Activated CD4-positive, alpha-beta T cell treated with anti-CD3 and anti-CD28 coated beads, Interleukin-2, amount 50 U/mL, for 4 hours (primary cell): ENCODE measurements at places on chromosomes 2 and 18.

DNA sequence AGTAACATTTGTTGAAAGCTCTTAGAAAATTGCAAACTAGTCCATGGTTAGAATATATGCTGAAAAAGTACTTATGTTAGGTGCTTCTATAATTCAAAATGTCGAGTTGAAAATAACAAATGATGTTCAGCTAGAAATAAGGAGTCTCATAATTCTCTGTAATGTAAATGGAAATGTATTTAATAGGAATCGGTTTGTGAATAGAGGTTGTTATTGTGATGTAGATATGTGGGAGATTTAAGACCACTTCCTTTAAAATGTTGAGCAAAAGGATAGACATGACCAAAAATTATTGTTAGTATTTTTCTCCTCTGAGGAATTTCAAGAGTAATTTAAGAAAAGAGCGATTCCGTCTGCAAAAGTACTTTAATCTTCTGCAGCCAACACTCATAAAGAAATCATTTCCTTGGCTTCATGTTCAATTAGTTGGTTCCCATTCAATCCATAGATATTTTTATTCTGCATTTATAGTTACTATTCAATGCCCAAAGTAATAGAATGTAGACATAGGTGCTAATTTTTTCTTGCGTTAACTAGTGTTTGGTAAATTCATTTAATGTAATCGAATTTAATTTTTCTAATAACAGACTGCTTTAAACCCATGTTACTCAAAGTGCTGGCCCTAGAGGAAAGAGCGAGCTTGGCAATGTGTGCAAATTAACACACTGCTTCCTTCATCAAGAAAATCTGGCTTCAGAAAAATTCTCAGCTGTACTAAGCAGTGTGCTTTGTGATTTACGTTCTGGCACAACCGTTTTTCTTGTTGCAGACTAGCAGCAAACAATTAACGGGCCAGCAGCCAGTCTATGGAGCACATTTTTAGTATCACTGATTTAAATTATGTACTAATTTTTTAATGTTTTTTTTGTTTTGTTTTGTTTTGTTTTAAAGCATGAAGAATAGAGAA lies 32.2 kb downstream of the FN1 start:
- no peak for DNase-seq

- no peak for DNase-seq
These were observed 213.0 kb downstream of the GLI2 start for GRCh38 chr2:120948662-120949011.

GRCh38 chr2:22359071-22359672 lies 1025.8 kb upstream of the KLHL29 start:
- DNase-seq: no peak

- DNase-seq: no peak
These were observed 56.2 kb upstream of the ATP8B1 start for GRCh38 chr18:57859314-57859713.

- no peak for DNase-seq
These were observed 4.7 kb upstream of the PPP4R1 start for GRCh38 chr18:9619056-9619455.

DNA sequence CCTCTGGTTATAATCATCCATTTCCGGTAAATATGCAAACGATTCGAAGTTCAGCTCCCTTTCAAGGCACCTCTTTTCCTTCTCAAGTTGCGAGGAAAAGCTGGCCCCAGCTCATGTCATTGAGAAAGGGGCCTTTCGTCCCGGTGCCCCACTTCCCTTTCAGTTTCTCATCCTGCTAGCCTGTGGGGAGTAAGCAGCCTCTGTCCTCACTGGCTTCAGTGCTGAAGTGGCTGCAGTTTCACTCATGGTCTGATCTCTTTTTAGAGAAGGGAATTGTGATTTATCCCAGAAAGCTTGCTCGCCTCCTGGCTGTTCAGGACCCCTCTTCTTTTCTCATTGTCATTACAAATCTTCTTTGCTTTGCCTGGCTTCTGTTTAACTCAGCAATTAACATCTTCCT lies 207.5 kb downstream of the NR4A2 start:
- DNase-seq: no peak

GRCh38 chr18:55287149-55287806 lies 300.7 kb downstream of the TCF4 start:
- no peak for DNase-seq

DNA sequence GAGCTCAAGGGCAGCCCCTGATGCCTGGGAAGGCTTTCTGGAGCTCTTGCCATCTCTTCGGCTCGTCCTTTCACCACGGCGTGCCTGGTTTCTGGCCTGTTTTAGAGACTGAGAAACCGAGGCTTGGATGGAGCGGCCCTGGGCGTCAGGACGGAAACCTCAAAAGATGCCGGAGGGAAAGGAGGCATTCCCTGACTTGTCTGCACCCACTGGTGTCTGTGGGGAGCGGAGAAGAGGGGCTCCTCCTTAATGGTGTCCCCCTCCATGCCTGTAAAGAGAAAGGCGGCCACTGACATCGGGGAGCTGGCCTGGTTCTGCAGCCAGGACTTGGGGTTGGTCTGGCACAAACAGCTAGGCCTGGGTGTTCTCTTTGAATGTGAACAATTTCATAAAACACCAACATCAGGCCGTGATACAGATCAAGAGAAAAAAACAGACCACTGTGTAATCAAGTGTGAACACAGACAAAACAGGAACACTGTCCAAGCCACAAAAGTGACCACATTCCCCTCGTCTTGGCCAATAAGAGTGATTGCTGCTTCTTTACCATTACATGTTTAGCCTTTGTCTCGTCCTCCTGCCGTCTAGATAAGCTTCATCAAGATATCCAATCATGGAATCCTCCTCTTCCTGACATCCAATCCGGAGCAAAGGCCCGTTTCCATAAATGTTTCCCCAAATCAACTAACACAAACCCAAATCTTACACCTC lies 633 bp upstream of the ILKAP start:
- no peak for DNase-seq

GRCh38 chr2:147531269-147531668 lies 313.6 kb upstream of the ACVR2A start:
- no peak for DNase-seq

DNA sequence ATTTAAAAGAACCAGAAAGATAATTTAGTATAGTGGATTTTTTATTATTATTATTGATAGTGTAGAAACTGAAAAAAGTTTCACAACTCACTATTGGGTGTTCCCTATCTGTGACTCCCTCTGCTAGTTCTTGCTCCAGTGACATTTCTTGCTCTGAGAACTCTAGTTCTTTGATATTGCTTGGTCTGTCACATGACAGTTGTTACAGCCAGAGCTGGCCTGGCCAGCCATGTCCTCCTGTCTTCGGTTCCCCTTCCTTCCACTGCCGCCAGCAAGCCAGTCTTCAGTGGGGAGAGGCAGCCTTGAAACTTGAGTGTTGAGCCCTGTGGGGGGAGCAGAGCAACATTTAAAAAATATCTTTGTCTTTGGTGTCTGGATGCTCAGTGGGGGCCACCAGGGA lies 7.6 kb upstream of the THOC1 start:
- DNase-seq: no peak

- DNase-seq: no peak
These were observed 294.6 kb upstream of the SESTD1 start for GRCh38 chr2:179559108-179559806.

GRCh38 chr2:191363267-191363666 lies 118.1 kb downstream of the MYO1B start:
- no peak for DNase-seq

DNA sequence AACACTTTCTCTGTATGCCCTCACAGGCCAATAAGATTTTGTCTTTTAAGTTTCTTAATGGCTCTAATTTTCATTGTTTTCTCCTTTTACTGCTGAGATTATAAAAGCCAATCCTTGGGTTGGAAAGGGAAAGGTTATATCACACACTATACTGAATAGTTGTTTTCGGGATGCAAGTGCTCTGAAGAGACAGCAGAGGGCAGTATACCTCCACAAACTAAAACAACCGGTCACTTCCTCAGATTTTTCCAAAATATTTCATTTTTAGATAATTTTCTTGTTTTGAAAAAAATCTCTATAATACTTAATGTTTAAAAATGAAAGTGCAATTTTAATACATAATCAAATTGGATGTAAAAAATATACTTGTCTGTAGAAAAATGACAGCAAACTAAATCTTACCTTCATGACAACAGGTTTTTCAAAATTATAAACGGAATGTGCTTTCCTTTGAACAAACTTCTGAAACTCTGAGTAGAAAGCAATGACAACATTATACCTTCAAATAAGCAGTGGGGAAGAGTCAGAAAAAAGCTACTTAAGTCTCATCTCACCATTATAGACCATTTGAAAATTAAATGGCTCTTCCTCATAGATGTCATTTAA lies 82.7 kb downstream of the ORC4 start:
- no peak for DNase-seq

DNA sequence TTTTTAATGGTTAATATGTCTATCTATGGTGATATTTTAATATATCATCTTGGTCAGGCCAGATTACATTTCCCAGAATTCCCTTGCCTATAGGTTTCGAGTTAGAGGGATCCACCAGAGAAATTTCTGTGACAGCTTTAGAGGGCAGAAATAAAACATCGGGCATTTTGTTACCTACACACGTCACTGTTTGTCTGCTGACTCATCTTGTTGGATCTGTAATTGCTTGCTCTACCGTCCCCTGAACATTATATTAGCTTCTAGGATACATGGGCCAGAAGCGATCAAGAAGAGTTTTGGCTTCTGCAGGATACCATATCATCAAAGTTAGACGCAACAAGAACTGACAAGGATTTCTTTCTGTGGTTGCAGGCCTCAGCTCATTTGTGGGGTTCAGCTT lies 795.8 kb upstream of the GCFC2 start:
- no peak for DNase-seq

GRCh38 chr2:48600204-48600813 lies 17.3 kb upstream of the GTF2A1L start:
- DNase-seq: no peak

DNA sequence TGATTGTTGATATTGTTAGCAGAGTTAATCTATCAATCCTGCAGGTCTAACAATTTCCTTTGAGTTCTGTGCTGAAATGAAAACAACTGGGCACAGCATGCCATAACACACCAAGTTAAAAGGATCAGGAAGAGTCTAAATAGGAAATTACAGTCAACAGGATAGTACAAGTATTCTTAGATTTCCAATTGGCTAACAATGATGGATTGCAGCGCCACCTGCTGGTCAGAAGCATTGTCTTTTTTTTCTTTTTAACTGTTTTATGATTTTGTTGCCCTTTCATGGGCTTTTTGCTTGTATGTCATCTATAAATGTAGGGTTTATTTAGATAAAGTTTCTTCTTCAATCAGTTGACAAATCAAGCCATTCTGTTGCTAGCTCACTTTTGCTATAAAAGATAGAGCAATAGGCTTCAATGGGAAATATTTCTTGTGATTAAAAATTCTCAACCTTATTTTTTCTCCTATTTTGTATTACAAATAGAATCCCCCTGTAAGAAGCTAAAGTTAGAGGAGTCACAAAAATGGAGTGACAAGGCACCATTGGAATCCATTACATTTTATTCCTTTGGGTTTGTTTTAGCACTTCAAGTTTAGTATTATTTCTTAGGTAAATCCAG lies 40.8 kb upstream of the RPRM start:
- DNase-seq: peak; percentile 29

- no peak for DNase-seq
These were observed 75.1 kb downstream of the POLE4 start for GRCh38 chr2:75033516-75033915.

DNA sequence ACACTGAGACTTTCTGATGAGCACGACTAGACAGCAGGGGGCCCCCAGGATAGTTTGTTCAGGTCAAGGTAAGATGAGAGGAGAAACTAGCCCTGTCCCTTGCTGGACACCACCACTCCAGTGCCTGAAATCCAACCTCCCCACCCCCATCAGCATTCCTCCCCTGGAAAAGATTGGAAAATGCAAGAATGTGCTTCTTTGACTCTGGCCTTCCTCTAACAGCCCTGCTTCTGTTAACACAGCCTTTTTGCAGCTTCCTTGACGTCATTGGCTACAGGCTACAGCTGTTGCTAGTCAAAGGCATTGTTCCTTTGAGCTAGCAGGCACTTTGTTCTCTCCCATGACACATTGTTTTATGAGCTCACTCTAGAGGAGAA lies 20.1 kb upstream of the LTBP1 start:
- DNase-seq: no peak

DNA sequence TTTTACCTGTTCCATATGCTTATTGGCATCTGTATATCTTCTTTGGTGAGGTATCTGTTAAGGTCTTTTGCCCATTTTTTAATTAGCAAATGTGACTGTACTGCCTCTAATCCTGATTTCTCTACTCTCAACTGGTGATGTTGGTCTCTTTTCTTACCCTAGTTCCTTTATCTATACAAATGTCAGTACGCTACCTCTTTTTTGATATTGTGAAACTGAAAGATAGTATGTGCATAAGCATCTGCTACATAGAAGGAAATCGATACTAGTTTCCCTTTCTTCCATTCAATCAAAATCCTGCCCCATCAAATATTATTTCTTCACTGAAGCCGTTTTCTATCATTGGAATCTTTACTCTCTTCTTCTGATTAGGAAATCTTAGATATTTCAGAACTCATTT lies 194.9 kb upstream of the SPOPL start:
- DNase-seq: no peak

GRCh38 chr2:105490956-105491355 lies 92.1 kb upstream of the FHL2 start:
- DNase-seq: no peak

- peak; percentile 72 for DNase-seq
These were observed 144.2 kb downstream of the SUCLG1 start for GRCh38 chr2:84314901-84315330.

- DNase-seq: no peak
These were observed 82.0 kb upstream of the SLC39A10 start for GRCh38 chr2:195575016-195575415.

DNA sequence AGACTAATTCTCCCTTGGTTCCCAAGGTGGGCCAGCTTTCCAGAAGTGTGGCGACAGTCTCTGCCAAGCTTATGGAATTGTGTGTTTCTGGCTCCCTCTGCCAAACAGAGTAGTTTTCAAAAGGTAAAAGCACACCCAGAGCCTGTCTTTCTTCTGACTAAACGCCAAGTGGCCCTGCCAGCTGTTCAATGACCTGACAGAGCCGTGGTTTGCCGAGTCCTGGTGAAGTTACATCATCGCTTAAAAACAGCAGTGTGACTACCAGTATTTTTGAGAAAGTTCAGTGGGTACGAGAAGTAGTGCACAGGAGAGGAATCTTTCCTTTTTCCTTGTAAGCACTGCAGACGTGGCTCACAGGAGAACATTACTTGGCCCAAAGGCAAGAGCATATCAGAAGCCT lies 1.9 kb downstream of the PER2 start:
- no peak for DNase-seq

DNA sequence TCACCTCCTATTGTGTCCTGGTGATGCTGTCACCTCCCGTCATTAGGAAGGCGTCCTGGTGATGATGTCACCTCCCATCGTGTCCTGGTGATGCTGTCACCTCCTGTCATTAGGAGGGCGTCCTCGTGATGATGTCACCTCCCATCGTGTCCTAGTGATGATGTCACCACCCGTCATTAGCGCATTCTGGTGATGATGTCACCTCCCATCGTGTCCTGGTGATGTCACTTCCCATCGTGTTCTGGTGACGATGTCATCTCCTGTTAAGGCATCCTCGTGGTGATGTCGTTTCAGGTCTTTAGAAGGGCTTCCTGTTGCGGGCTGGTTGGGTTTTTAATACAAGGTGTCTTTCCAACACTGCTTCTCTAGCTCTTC lies 40.7 kb downstream of the CTDP1 start:
- DNase-seq: no peak
